ENCODE measurements at places on chromosomes 12 and 14.

- DNase-seq = no peak
These were observed 156.0 kb downstream of the LRIG3 start for GRCh38 chr12:58764100-58764953.

GRCh38 chr14:74501135-74501614 is 7.6 kb downstream of the ISCA2 start:
- no peak for DNase-seq

GRCh38 chr12:4918950-4919660 is 9.4 kb downstream of the KCNA1 start:
- DNase-seq = no peak

DNA sequence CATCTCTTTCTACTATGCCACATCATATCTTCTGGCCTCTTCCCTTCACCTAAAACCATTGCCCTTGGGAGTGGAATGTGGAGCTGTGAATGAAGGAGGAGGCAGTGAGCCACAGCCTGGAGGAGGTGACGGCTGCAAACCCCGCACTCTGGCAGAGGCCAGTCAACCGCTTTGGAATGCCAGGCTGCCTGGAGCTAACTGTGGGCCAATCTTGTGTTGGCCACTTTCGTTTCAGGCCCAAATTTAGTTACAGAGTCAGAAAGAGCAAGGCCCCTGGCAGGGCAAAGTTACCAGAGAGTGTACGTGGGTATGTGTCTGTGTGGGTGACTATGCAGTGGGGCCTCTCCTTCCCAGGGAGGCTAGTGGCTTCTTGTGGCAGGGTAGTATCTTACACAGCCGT is 40.1 kb downstream of the CACNA1C start:
- DNase-seq = no peak

- no peak for DNase-seq
These were observed 45.6 kb downstream of the DNAH10 start for GRCh38 chr12:123807670-123808069.

- no peak for DNase-seq
These were observed 30.1 kb downstream of the SPRING1 start for GRCh38 chr12:116707751-116708150.

DNA sequence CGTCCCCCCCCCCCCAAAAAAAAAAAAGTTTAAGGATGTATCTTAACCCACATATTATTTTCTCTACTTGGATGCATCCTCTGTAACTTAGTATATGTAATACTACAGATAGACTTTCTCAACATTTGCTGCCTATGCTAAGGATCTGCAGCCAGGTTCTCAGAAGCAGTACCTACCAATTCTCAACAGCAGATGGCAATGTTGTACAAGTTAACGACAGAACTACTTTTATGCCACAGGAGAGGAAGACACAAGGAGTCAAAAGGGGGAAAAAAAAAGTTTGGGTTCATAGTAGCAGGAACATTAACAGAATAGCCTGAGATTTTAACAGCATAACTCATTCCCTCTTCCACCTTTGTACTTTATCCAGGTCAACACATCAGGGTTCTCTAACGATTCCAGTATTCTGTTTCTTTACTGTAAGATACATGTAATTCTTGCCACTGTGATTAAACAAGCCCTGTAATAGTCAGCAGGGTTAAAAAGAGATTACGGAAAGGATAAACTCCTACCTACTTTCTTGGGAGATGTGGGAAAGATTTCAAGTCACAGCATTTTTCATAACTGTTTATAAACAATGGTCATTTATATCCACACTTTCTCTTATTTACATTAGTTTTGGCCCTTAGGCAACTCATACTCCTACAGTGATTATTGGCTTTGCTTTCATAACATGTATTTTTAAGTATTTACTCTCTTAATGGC is 5.7 kb upstream of the NEK9 start:
- no peak for DNase-seq

DNA sequence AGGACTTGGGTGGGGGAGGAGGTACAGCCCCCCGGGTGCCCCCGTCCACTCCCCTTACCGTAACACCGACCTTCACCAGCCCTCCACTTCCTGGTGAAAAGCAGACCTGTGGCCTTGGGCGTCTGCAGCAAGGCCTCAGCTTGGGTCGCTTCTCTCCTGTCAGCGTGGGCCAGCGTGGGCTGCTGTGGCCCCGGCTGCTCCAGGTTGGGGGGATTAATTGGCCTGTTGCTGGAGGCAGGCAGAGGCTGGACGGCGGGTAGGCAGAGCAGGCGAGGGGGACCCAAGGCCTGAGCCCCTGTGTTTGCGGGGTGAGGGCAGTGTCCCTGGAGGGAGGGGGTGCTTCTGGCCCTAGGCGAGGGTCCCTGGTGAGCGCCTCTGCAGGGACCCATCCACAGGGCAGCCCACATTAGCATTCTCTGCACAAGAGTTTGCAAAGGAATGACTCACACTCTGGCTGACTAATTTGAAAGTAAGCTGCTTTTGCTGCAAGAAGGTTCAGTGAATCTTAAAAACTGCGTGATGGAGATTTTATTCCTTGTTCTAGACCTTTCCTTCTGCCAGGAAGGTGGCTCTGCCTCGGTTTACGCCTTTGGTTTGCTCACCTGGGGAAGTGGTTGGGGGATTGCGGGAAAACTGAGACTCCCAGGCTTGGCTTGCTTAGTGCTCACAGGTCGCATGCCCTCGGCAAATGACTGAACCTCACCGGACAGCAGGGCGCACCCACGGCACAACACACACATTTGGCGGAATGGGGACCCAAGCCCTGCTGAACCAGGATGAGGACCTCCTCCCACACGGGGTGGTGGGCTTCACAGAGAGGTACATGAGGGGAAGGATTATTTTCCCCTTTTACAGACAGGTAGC is 37.9 kb upstream of the DLK1 start:
- no peak for DNase-seq

DNA sequence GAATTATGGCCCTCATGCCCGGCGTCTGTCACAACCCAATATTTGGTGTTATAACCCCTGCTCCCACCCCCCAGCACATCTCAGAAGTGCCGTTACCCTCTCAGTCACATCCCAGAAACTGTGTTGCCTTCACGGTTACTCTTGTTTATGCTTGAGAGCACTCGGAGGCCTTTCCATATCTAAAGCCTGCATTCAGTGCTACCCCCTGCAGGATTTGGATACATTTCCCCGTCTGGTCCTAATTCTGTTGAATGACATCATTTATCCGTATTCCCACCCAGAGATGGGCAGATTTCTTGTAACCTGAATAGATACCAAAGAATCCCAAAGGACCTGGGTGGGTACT is 19.1 kb upstream of the FOS start:
- no peak for DNase-seq

- DNase-seq = no peak
These were observed 84.8 kb upstream of the FICD start for GRCh38 chr12:108430245-108430644.

- no peak for DNase-seq
These were observed 233.4 kb downstream of the SPTSSA start for GRCh38 chr14:34228650-34228976.
